Forelimb muscle (tissue), 1 donor: ENCODE measurements at places on chromosomes 4 and X. TPM values are rescaled to one million over a fixed set of nuclear protein-coding genes. Genes with fewer than 3 reads are reported as not detected.

Gene MAGEC2
- polyA plus RNA-seq, result not detected

DNA sequence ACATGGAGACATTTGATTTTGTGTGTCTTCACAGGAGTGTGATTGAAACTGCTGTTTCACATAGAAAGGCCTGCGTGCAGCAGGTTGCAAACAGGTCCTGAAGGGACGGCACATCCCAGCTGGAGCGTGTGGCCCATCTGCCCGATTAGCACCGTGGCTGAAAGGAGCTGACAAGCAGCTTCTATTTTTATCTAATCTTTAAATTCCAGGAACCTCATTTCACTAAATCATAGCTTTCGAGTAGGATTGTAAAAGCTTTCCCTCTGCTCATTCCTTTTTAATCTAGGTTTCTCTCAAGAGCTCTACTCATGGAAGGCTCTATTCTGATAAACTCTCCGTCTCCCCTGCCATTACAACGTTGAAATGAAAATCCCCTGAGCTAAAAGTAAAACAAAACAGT lies 106.8 kb downstream of the FSTL5 start:
- DNase-seq, result no peak

DNA sequence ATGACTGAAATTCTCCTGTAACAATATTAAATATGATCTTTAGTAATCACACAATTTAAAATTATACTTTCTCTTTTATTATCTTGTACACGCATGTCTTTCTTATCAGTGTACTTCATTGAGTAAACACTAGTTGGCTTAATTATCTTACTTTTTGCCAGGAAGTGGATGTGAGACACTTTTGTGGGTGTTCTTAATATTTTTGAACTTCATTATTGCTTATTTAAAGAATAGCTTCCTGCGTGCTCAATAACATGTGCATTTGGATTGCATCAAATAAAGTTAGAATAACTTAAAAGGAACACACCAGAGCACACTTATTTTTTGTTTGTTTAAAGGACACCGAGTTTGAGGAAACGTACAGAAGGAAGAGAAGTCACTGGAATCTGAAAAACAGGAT lies 128.5 kb upstream of the VEGFC start:
- no peak for DNase-seq

Gene OFD1
- 20.7 TPM for polyA plus RNA-seq

- no peak for DNase-seq
Observed at GRCh38 chr4:167544391-167544790, 310.1 kb upstream of the SPOCK3 start.

Gene LAMP2
- polyA plus RNA-seq, result 131 TPM
